ENCODE measurements at places on chromosomes 16 and 17. TPM values are rescaled to one million over a fixed set of nuclear protein-coding genes. Genes with fewer than 3 reads are reported as not detected.

DNA sequence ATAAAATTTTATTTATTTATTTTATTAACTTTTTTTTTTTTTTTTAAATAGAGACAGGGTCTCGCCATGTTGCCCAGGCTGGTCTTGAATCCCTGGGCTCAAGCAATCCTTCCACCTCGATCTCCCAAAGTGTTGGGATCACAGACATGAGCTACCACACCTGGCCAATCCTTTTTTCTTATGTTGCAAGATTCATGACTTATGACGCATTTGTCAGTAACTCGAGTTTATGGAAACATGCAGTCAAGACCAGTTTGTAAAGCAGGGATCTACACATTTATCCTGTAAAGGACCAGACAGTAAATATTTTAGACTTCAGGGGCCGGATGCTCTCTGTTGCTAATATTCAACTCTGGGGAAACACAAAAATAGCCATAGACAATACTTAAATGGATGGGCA, 9.4 kb upstream of the MAP2K6 start:
- no peak for DNase-seq

DNA sequence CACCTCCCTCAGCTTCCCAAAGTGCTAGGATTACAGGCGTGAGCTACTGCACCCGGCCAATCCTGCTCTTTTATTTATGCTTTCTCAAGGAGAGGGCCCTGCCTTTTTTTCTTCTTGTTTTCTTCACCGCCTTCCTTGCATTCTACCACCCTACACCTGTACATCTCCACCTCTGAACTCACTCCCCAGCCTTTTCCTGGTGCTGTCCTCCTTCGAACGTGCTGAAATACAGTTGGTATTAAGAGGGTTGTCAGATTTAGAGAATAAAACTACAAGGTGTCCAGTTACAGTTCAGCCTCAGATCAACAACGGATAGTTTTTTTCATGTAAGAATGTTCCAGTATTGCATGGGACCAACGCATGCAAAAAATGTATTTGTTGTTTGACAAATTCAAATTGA, 1.7 kb downstream of the PIRT start:
- no peak for DNase-seq

- no peak for DNase-seq
Measured at GRCh38 chr17:44376124-44376523, 12.5 kb upstream of the FAM171A2 start.

DNA sequence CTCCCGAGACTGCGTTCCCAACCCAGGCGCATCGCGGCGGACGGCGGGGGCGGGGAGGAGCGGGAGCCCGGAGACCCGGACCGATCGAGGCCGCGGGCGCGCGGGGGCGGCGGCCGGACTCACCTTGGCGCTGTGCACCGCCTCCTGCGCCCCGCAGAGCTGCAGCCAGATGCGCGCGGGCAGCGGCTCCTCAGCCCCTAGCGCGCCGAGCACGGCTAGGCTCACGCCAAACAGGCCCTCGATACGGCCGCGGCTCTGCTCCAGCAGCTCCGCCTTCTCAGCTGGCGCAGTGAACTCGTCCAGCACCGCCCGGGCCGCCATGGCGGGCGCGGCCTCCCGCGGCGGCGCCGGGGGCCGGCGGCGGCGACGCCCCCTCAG, 339 bp downstream of the N4BP1 start:
- DNase-seq, result no peak

DLX4 gene
- 0.60 TPM for total RNA-seq

Measured in activated naive CD8-positive, alpha-beta T cell treated with anti-CD3 and anti-CD28 coated beads, Interleukin-2, amount 10 ng/mL, durations not matched to agents 7 days and 5 days (primary cell).